ENCODE measurements at places on chromosomes 4 and X.

- DNase-seq = no peak
These were observed 72.4 kb downstream of the FBXO8 start for GRCh38 chr4:174210952-174211490.

GRCh38 chr4:71270901-71271300 lies 67.9 kb upstream of the SLC4A4 start:
- DNase-seq = no peak

DNA sequence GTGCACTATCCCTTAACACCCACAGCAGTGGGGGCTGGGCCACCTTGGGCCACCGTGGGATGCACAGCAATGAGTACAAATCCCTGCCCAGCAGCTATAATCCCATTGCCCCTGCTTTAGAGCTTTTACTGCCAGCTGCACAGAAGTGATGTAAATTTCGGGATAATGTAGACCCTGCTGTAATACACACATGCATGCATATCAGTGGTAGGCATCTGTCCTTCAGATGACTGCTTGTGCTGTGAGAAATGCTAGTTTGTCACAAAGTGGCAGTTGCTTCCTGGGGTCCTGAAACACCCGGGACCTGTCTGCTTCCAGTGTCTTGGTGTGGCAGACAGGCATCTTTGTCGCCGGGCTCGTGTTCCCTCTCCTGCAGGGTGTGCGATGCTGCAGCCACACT lies 14.1 kb downstream of the NSG1 start:
- DNase-seq = no peak

GRCh38 chrX:108701633-108702032 lies 34.7 kb downstream of the IRS4 start:
- DNase-seq = no peak

DNA sequence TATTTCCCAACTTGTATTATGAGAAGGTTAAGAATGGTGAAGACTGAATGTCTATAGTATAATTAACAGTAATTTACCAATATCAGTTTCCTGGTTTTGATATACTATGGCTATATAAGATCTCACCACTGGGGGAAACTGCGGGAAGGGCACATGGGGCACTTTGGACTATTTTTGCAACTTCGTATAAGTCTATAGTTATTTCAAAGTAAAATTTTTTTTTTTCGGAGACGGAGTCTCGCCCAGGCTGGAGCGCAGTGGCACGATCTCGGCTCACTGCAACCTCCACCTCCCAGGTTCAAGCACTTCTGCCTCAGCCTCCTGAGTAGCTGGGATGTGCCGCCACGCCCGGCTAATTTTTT lies 46.1 kb downstream of the CXorf58 start:
- no peak for DNase-seq

GRCh38 chr4:177313263-177313662 lies 3.6 kb downstream of the NEIL3 start:
- no peak for DNase-seq

GRCh38 chr4:24413311-24413784 lies 171.0 kb downstream of the DHX15 start:
- DNase-seq = no peak

DNA sequence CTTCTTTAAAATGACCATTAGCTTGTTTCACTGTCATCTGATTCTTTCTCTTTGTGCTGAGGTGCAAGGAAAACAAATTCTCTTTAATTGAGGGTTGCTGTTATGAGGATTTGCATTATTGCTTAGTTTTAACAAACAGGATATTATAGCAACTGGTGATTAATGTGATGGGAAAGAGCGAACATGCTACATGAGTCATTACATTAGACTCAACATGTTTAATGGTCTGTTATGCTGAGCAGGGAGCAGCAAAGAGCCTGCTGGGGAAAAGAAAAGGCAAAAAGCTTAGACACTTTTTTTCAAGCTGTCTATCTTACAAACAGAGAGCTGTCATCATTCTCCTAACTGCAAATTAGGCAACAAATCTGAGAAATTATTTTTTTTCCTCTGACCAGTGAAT lies 230.5 kb upstream of the LCORL start:
- DNase-seq = no peak

GRCh38 chr4:5750946-5751665 lies 40.1 kb downstream of the EVC start:
- DNase-seq = no peak

GRCh38 chrX:2533424-2533823 lies 32.6 kb upstream of the DHRSX start:
- DNase-seq = no peak

DNA sequence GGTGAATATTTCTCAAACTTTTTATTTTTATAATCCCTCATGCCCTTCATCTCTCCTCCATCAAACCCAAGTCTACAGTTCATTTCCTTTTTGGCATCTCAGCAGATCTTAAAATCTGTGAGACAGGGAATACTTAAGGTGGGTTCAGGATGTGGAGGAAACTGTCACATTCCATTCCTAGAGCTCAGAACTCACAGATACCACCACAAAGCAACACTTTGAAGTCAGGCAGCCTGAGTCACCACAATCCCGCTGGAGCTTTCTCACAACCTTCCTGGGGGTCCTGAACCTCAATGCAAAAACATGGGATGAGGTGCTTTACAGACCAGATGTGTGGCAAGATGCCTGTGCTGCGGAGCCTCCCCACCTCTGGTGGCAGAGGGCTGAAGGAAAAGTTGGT lies 63.2 kb downstream of the HHIP start:
- no peak for DNase-seq

DNA sequence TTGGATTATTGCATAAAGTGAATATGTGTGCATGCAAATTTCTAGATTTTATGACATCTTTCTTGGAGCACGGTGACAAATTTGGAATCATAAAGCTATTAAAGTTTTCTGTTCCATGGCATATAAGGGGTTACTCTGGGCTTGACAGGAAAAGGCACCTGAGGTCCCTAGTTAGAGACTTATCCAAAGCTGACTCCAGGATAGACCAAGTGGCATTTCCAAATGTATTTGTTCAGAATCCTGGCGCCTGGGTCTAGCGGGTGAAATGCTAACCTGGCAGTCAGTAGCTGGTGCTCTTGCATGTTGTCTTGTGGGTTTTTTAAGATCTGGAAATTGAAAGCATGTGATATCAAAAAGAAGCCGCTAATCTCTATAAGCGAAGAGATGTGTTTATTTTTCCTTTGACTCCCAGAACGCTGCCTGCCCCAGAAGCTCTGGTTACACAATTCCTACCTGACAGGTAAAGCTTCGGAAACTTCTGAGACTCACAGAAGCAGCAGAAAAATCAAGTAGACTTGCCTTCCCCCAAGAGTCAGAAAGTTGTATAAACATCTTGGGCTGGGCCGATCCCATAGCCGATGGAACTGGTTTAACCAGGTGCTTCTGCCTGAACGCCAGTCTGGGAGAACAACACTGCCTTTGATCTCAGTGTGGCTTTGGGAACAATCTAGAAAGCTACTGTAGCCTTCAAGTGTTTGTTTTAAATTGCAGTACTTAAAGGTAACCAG lies 12.9 kb upstream of the ZCCHC4 start:
- DNase-seq = no peak

GRCh38 chr4:103915224-103915869 lies 195.6 kb upstream of the TACR3 start:
- DNase-seq = no peak

DNA sequence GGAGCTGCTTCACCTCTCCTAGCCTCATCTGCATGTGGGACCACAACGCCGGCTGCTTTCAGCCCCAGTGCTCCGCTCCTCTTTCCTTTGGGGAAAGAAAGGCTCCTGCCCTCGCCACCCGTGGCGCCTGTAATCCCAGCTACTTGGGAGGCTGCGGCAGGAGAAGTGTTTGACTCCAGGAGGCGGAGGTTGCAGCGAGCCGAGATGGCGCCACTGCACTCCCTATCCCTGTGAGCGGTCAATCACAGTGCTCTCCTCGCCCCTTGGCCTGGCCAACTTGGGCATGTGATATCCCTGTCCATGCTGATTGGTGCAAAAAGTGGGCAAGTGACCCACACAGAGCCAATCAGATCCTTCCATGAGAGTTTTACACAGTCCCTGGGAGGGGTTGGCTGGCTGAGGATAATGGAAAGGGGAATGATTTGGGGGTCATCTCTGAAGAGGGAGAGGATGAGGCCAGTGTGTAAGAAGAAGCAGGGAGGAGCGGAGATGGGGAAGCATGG lies 56.2 kb downstream of the WFS1 start:
- no peak for DNase-seq

DNA sequence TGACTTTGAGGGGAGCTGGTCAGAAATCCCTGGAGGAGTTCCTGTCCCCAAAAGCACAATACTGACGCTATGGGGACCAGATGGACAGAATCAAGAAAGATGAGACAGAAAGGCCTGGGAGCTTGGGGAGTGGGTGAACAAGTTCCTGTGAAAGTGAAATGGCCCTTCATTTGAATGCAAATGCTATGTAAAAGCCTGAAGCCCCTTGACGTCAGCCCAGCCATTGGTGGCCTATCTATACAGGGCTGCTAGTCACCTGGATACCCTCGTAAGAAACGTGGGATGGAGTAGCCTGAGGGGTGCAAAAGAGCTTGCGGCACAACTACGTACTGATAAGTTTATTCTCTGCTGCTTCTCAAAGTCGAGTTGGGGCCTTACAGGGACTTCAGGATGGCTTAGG lies at the start of gene CDX4:
CDX4 (plus strand) TSS at position 223 of the 400 bp plus-strand sequence. CDS start 201 bp downstream, outside the sequence.
- DNase-seq = no peak

DNA sequence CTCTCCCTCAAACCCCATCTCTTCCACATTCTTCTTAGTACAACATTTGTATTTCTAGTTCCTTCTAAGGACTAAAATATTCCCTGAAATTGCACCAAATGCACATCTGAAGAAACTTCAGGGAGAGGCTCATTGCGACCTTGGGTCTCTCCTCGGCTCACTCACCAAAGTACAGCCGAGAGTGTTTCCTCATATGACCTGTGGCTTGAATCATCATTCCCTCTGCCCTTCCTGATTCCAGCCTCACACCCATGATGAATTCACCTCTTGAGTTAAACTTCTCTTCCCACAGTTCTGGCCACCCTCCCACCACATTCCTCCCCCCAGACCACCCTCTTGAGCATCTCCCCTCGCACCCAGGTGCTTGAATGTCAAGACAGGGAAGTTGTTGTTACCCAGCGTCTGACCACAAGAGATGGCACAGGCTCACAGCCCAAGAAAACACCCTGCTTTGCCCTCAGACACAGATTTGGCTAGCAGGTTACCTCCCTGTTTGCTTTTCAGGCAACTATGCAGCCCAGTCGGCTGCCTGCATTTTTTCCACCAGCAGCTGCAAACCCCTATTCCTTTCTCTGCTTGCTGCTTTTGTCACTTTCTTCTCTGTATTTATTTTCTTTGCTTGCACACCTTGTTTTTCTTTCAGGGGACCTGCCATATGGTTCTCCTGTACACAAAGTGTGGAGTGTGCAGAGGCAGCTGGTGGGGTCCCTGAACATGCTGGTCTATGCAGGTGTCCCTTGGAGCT lies 214.8 kb downstream of the SPATA18 start:
- no peak for DNase-seq

- DNase-seq = no peak
These were observed 392.3 kb upstream of the GALNT7 start for GRCh38 chr4:172776203-172776861.

DNA sequence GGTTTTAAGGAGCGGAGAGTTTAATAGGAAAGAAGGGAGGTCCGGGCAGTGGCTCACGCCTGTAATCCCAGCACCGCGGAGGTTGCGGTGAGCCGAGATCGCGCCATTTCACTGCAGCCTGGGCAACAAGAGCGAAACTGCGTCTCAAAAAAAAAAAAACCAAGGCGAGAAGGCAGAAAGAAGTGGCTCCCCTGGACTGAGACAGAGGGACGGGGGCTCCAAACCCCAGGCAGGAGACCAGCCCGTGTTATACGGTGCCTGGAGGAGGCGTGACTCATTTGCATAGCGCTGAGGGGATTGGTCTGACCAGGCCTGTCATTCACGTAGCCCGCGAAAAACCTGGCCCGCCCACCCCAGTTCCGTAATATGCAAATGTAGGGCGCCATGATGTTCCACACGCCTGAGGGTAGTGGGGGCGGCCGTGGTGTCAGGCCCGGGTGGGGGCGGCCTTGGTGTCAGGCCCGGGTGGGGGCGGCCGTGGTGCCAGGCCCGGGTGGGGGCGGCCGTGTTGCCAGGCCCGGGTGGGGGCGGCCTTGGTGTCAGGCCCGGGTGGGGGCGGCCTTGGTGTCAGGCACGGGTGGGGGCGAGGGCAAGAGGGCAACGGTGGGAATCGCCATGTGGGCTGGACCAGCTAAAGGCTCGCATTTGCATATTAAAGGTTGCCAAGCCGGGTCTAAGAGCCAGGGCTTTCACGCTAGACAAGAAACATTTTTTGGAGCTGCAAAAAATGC lies 2.1 kb downstream of the PLCXD1 start:
- DNase-seq = peak; percentile 75

DNA sequence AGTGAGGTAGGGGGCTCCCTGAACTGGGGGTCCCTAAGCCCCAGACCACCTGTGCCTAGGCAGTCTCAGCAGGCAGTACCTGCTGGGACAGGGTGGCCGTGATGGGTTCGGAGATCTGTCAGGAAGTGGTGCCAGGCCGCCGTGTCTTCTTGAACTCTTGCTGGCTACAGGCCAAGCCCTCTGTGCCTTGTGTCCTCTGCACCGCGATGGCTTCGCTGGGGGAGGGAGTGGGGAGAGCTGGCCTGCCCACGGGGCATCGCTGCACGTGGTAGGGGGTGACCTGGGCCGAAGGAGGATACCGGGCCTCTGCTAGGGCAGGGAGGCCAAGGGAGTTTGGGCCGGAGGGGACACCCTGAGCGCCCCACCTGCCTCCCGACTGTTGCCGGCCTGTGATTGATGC lies 96.7 kb upstream of the NKX1-1 start:
- no peak for DNase-seq

All from stimulated activated CD8-positive, alpha-beta memory T cell treated with anti-CD3 and anti-CD28 coated beads, Interleukin-4, amount 100 ng/mL, for 1 hour (primary cell).